ENCODE measurements at places on chromosomes 5 and 9.

DNA sequence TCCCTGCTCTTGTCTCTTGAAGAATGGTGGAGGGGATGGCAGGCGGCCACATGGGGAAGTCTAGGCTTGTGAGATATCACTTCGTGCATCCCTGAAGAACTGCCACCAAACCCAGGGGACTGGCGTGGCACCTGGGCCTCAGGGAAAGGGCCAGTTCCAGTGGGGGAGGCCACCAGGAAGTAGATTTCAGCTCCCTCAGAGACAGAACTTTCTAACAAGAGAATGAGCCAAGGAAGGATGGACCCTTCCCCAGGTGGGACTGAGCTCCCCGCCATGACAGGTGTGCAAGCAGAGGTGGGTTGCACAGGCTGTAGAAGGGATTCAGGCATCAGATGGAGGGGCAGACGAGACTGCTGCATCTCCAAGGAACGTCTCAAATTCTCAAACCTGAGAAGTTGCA, 193.9 kb downstream of the GABBR2 start:
- DNase-seq: no peak

GRCh38 chr5:170139786-170140335, 34.2 kb downstream of the FOXI1 start:
- no peak for DNase-seq

- no peak for DNase-seq
These were observed 108.3 kb downstream of the DRD1 start for GRCh38 chr5:175335691-175336090.

GRCh38 chr5:17114233-17114632, 103.2 kb upstream of the BASP1 start:
- DNase-seq: no peak

- DNase-seq: no peak
These were observed 128.1 kb upstream of the CACNA1B start for GRCh38 chr9:137749511-137749910.

- DNase-seq: peak; percentile 91
These were observed 182.7 kb upstream of the PPP1R26 start for GRCh38 chr9:135296735-135297455.

GRCh38 chr5:42872865-42873264, 61.2 kb upstream of the SELENOP start:
- DNase-seq: no peak

Measured in DMS79 treated with DMSO at 0.1 percent for 48 hours (cell line).